ENCODE measurements at places on chromosomes 12 and 14.

GRCh38 chr12:109715310-109716091, 1.9 kb downstream of the FAM222A start:
- DNase-seq: peak; percentile 24

GRCh38 chr14:92797935-92798653, 4.0 kb downstream of the GOLGA5 start:
- no peak for DNase-seq

GRCh38 chr14:102891111-102891510, 31.4 kb upstream of the AMN start:
- DNase-seq: no peak

DNA sequence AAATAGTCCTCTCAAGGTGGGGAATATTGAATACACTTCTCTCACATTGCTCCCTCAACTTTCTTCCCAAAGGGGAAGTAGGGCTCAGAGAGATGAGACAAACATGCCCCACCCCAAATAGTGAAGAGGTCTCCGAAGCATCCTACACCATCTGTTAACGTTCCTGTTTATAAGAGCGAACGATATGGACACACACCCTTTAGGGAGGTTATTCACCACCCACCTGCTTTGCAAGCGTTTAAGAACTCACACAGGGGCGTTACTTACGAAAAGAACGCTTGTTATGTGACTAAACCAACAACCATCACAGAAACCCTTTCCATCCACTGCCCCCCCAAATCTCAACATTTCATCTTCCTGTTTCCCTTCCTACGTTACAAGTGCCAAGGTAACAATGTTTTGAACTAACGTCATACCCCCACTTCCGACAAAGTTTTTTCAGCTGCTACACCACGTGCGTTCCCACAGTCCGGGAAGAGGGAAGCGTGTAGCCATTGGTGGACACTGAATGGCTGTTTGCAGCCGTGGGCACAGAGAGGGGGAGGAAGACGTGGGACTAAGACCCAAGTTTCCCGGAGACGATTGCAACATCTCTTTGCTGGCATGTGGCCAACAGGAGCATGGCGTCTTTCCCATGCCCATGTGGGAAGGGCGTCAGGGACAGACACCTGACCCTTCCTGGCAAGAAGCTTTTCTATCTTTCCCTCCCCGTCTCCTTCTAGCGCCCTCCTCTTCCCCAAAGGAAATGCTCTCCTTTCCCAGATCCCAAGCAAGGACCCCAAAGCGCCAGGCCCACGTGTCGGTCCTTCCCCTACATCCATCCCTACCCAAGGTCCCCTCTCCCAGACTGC, 1.2 kb downstream of the YBX3 start:
- DNase-seq: peak; percentile 96

- DNase-seq: no peak
Measured at GRCh38 chr12:118033323-118033722, 16.8 kb downstream of the RFC5 start.

DNA sequence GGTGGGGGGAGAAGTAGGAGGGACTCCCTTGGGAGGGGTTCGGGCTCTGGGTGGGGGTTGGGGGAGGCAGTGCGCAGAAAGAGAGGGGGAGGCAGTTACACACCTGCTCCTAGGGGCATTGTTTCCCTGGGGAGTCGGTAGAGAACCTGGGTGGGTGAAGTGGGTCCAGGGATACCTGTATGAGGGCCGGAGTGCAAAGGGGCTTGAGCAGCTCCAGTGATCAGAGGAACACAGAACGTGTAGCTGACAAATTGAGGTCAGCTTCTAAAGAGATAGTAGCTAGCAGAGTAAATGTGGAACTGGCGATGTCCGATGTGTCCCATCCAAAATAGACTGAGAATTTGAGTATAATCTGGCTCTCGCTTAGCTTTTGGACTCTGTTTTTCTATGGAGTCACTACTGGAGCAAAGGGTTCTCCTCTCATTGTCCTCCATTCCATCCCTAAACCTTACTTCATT, 502 bp downstream of the SMARCD1 start:
- DNase-seq: no peak

- DNase-seq: no peak
Measured at GRCh38 chr12:58028294-58028693, 86.9 kb downstream of the ATP23 start.

GRCh38 chr12:54684636-54685630, 36.8 kb upstream of the DCD start:
- DNase-seq: no peak

- no peak for DNase-seq
Measured at GRCh38 chr14:100967930-100968329, 64.4 kb upstream of the RTL1 start.

Data from suppressor macrophage treated with lipopolysaccharide for 1 hour (primary cell).